Muscle of back (tissue), 13 donors: ENCODE measurements at places on chromosomes 5 and 9.

- DNase-seq: peak; percentile 21
These were observed 26.3 kb upstream of the CDKN2AIPNL start for GRCh38 chr5:134437847-134438581.

DNA sequence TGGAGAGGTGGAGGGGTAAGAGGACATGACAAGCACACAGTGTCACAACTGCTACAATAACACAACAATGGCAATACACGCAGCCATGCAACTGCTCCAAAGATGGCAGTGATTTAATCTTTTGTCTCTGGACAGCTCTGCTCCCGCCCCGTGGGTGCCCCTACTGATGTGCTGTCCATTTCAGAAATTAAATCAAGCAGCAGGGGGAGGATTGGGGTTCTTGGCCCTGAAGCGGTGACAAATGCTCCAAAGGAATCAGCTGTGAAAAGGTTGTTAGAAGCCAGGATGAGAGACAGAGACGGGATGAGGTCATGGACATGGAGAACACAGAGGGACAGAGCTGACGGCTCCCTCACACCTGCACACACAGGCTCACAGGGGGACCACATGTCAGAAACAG, 22.6 kb downstream of the CNTFR start:
- peak; percentile 59 for DNase-seq

GRCh38 chr9:119986205-119986604, 593.8 kb downstream of the CDK5RAP2 start:
- no peak for DNase-seq

GRCh38 chr9:3721096-3721495, 195.3 kb upstream of the RFX3 start:
- DNase-seq: no peak

GRCh38 chr9:97769208-97769607, 72.1 kb upstream of the XPA start:
- no peak for DNase-seq

- DNase-seq: no peak
These were observed 783 bp upstream of the ZFR start for GRCh38 chr5:32445287-32445758.

GRCh38 chr5:80172067-80172695, 83.7 kb downstream of the SERINC5 start:
- no peak for DNase-seq

DNA sequence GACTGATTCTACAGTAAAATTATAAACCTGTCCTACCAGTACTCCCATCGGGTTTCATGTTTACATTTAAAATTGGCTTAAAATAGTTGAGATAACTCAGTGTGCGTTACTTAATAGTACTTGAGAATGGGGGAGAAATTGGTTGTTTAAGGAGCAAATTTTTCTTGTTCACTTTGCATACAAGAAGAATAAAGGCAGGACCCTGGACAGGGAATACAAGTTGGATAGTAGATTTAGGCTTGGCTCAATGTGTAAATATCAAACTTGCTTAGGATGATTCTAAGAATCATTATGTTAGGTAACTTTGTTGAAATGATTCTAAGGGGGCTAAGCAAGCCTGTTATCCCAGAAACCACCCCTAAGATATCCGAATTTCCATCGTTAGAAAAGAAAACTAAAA, 448.4 kb upstream of the TLE4 start:
- DNase-seq: peak; percentile 15

- DNase-seq: no peak
These were observed 10.2 kb upstream of the GABRP start for GRCh38 chr5:170773024-170773985.
